T47D (cell line): ENCODE measurements at places on chromosomes 3 and 15.

GRCh38 chr15:88769161-88769971, 33.9 kb upstream of the ACAN start:
- no peak for DNase-seq

- no peak for DNase-seq
Measured at GRCh38 chr3:108669208-108669607, 79.7 kb downstream of the DZIP3 start.

GRCh38 chr15:42919799-42920518, 619 bp downstream of the TTBK2 start:
- peak; percentile 60 for DNase-seq

GRCh38 chr3:47010111-47010712, 30.7 kb downstream of the NBEAL2 start:
- no peak for DNase-seq
